Fibroblast of skin of right biceps (primary cell): ENCODE measurements at places on chromosomes 3 and 15.
A peak's percentile ranks its signal among the peaks of the same experiment; 100 is the strongest.

- DNase-seq, result no peak
These were observed 13.2 kb downstream of the XXYLT1 start for GRCh38 chr3:195257454-195258448.

GRCh38 chr3:110779581-110779980, 292.0 kb upstream of the NECTIN3 start:
- DNase-seq, result no peak

GRCh38 chr3:11643201-11643603, 513 bp downstream of the VGLL4 start:
- DNase-seq, result peak; percentile 48

- DNase-seq, result peak; percentile 46
These were observed 9.4 kb upstream of the MGLL start for GRCh38 chr3:127831723-127832172.

DNA sequence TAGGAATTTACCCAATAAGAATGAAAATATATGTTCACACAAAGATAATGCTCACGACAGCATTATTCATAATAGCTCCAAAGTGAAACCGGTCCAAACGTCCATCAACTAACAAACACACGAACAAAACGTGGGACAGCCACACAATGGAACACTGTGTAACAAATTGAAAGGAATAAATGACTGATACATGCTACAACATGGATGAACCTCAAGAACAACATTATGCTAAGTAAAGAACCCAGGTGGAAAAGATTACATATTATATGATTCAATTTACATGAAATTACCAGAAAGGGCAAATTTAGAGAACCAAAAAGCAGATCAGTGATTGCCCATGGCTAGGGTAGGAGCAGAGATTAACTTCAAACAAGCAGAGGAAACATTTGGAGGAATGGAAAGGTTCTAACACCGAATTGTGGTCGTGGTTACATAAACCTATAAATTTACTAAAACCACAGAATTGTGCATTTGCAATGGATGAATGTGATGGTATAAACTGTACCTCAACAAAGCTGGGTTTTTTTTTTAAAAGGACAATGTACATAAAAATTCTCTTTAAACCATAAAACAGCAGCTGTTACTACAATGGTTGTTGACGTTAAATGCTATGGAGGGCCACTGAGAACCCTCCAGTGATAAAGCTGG, 76.3 kb downstream of the XXYLT1 start:
- peak; percentile 53 for DNase-seq

DNA sequence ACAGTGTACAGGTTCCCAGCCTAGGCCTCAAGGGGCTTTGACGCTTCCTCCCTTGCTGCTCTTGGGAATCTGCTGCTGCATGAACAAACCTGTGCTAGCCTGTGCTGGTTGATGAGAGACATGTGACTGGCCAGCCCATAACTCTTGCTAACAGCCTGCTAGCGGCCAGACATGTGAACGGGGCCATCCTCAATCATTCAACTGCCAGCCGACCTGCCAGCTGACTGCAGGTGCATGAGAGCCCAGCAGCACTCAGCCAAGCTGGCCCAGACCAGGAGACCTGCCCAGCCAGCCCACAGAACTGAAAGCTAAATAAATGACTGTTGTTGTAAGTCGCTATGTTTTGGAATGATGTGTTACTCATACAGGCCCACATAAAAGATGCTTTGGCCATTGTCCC, 82.4 kb upstream of the DLG1 start:
- no peak for DNase-seq

DNA sequence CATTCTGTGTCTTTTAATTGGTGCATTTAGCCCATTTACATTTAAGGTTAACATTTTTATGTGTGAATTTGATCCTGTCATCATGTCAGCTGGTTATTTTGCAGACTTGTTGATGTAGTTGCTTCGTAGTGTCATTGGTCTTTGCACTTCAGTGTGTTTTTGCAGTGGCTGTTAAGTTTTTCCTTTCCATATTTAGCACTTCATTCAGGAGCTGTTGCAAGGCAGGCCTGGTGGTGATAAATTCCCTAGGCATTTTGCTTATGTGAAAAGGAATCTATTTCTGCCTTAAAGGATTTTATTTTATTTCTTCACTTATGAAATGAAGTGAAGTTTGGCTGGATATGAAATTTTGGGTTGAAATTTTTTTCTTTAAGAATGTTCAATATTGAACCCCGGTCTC, 70.2 kb upstream of the CD96 start:
- DNase-seq, result peak; percentile 26

DNA sequence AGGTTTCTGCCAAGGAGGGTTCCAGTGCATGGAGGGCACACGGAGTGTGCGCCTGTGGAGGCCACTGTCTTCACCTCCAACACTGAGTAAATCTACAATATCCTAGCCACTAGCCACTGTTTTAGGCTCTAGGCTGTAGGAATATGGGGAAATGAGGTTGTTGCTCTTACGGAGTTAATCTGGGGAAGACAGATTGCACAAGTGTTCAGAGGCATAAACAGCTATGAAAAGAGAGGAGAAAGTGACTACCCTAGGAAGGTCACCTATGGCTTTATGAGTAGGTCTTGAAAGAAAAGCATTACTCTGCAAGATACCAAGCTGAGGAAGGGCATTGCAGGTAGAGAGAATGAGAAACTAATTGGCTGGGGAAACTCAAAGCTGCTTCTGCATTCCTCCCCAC, 85.7 kb downstream of the CYP19A1 start:
- no peak for DNase-seq

GRCh38 chr15:89999676-90000185, 1.4 kb upstream of the ZNF710 start:
- peak; percentile 53 for DNase-seq

DNA sequence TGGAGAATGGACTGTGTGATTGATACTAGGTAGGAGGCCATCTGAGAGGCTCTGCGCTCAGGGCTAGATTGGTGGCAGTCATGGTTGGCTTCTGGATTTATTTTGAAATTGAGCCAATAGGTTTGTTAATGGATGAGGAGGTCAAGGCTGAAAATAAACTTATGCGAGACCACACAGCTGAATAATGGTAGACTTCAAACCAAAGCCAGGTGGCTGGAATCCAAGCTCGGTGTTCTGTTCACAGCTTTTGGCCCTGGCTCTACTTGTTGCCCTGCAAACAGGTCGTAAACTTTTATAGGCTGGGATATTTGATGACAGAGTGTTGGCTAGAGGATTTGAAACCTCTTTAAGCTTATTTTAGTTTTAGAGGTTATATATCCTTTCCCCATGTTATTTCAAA, 160.4 kb downstream of the CHL1 start:
- DNase-seq, result no peak

- peak; percentile 62 for DNase-seq
These were observed 344.6 kb upstream of the PROK2 start for GRCh38 chr3:72129501-72130094.

DNA sequence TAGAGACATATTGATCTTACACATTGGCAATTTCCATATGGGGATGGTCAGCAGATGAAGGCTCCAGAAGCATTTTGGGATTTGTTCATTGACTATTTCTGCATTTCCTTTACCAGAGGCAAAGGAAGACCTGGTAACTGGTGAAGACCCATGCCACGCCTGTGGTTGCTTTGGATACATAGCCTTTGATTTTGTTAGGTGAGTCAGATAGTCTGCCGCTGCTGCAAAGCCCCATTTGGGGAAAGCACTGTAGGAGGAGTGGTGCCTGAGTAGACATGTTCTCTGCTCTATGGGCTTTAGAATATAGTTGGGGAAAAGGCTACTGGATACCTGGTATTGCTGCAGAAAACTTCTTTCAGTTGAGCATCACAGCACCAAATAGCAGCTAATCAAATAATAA, 56.8 kb downstream of the TFG start:
- DNase-seq, result no peak

DNA sequence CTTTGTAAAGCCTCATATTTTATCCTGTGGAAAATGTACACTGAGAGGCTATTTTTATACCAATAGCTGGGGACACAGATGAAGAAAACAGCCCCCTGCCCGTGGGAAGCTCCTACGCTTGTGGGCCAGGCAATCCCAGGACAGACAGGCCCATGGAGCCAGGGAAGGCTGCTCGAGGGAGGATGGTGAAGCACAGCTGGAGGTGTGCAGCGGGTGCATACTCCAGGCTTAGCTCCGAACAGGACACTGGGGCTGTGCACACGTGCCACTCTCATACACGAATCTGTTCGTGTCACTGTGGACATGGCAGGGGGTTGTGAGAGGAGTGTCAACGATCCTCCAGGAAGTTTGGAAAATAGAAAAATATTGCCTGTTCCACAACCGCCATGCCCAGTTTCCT, 36.1 kb downstream of the SMAD6 start:
- DNase-seq, result no peak

DNA sequence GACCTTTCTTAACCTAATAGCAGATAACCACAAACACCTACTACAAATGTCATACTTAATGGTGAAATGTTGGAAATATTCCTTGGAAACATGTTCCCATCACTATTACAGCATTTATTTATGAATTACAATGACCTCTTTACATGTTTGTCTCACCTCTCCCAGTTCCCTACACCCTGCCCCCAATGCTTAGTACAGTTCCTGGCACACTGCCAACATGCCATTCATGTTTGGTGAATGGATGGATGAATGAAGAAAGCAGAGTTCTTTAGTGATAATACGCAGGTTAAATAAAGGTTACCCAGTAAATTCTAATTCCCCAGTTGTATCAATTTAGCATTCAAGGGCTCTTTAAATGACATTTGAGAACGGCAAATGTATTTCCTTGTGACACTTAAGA, 259.9 kb upstream of the ATP11B start:
- no peak for DNase-seq

DNA sequence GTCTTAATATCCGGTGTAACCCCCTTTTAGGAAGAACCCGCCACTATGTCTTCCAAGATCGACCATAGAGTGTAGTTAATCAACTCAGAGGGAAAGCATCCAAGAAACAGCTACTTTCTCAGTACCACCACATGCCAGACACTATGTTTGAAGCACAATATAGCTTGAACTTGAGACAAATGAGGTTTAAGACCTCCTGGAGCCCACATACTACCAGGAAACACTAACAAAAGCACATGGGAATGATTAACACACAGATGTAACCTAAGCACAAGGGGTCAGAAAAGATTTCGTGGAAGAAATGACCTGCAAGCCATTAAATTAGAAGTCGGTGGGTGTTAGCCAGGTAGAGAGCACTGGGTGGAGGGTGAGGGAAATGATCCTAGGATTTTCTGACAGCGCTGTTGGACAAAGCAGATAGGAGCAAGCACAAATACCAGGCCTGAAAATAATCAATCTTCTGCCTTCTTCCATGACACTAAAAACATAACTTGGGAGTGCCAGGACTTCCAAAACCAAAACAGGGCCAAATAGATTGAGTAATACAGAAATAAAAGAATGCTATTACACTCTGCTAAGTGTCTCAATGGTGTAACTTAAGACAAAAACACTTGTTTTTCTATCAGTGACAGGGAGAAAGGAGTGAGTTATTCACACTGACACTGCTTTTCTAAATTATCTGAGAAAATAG, 213.7 kb downstream of the FOXP1 start:
- peak; percentile 72 for DNase-seq

- DNase-seq, result no peak
These were observed 13.2 kb upstream of the GNB4 start for GRCh38 chr3:179464323-179465092.

- DNase-seq, result no peak
These were observed 312.4 kb upstream of the RORA start for GRCh38 chr15:61541516-61541915.

- no peak for DNase-seq
These were observed 15.3 kb downstream of the SPCS1 start for GRCh38 chr3:52721002-52721729.

DNA sequence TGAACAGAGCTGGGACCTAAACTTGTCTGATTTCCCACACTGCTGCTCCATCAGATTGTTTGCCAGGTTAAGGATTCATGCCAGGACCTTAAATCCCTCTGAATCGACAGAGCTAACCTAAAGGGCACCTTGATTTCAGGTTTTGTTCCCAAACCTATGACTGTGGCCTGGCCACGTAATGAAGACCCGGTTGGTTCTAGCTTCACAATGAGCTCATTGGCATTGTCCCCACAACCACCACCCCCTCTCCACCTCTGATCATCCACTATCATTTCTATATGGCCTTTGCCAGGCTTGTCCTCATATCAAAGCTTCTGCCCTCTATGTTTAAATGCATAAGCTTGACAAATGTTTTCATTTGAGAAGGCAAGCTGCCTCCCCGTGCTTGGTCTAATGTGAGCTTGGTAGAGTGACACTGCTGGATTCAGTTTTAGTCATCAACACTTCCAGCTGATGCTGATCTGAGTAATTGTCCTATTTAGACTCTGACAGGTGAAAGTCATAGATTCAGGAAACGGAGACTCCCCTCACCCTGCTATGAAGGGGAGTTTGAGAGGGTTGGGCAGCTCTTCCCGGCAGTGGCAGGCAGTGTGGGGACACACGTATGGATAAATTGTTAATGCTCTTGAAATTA, 407.1 kb upstream of the CFAP20DC start:
- DNase-seq, result no peak

- no peak for DNase-seq
These were observed 112.4 kb downstream of the C3orf70 start for GRCh38 chr3:185040425-185040824.

- DNase-seq, result no peak
These were observed 228.1 kb downstream of the SNRPN start for GRCh38 chr15:25182736-25183445.

DNA sequence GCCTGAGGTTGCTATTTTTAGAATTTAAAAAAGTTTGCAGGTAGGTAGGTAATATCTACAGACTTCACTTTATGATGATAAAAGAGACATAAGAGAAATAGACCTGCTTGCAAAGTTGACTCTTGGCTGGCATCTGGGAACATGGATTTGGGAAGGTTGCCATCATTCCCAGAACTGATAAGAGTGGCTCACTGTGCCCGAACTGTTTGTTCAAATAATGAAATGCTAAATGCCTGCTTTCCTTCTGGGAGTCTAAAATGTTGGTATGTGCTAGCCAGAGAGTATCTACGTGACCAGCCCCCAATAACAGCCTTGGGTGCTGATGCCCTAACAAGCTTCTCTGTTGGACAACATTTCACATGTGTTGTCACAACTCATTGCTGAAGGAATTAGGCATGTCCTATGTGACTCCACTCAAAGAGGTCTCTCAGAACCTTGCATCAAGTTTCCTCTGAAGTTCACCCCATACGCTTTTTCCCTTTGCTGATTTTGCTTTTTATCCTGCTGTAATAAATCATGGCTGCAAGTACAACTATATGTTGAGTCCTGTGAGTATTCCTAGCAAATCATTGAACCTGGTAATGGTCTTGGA, 95.5 kb downstream of the FHIT start:
- no peak for DNase-seq

GRCh38 chr3:190242147-190242546, 80.1 kb downstream of the CLDN1 start:
- no peak for DNase-seq

- no peak for DNase-seq
These were observed 82.5 kb upstream of the DCBLD2 start for GRCh38 chr3:98984024-98984423.

DNA sequence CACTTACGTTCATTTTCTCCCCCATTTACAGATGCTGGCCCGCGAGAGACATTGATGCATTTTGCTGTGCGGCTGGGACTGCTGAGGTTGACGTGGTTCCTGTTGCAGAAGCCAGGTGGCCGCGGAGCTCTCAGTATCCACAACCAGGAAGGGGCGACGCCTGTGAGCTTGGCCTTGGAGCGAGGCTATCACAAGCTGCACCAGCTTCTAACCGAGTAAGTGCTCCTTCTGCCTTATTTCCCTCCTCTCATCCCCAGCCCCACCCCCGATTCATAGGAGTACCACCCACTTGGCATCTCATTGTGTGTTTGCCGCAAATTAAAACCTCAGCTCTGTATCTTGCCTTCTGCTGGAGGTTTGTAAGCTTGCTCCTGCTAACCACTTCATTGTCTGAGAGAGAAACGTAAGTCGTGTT, 163.3 kb downstream of the AKAP13 start:
- no peak for DNase-seq
